ENCODE measurements at places on chromosomes 2 and 18.

GRCh38 chr18:38262661-38263060, 697.1 kb upstream of the CELF4 start:
- DNase-seq, result no peak

GRCh38 chr2:171320208-171320621, 113.6 kb downstream of the METTL8 start:
- no peak for DNase-seq

GRCh38 chr18:9735238-9735637, 27.1 kb downstream of the RAB31 start:
- DNase-seq, result no peak

DNA sequence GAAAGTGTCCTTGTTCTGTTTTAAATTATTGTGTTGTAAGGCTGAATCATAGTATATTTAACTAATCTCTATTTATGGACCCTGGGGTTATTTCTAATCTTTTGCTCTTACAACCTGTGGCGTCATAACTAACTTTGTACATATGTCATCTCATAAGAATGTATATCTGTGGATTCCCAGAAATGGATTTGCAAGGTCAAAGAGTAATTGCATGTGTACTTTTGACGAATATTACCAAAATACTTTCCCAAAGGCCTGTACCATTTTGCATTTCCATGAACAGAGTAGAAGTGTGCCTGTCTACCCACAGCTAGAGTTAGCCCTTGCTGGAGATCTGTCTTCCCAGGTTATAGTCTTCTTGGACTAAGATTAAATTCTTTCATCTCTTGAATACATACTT, 42.8 kb downstream of the SEMA4F start:
- no peak for DNase-seq

- no peak for DNase-seq
Observed at GRCh38 chr2:222799262-222799918, 61.4 kb upstream of the ACSL3 start.

DNA sequence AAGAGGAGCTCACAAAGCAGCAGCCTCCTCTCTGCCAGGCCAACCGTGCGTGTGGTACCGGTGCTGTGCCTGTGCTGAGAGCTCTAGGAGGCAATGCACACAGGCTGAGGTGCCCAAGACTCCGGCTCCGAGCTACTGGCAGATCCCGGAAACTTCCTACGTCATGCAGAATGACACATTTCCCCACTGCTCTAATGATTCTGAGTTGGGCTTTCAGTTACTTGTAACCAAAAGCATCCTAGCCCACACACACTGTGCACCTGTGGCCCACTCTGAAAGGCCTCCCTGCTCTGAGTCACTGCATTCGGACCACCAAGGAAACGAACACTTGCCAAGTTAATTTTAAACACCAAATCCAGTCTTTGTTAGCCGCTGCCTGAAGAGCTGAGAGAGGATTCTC, 9.3 kb upstream of the RNU4ATAC start:
- DNase-seq, result no peak

GRCh38 chr18:66630831-66631230, 26.9 kb upstream of the CDH19 start:
- no peak for DNase-seq

GRCh38 chr18:2827061-2827460, 19.7 kb upstream of the EMILIN2 start:
- no peak for DNase-seq

GRCh38 chr2:213015387-213016165, 135.8 kb downstream of the IKZF2 start:
- DNase-seq, result no peak

All from activated B cell treated with CpG ODN at 0.5 μM for 24 hours (primary cell).